ENCODE measurements at places on chromosomes 1 and 21.

DNA sequence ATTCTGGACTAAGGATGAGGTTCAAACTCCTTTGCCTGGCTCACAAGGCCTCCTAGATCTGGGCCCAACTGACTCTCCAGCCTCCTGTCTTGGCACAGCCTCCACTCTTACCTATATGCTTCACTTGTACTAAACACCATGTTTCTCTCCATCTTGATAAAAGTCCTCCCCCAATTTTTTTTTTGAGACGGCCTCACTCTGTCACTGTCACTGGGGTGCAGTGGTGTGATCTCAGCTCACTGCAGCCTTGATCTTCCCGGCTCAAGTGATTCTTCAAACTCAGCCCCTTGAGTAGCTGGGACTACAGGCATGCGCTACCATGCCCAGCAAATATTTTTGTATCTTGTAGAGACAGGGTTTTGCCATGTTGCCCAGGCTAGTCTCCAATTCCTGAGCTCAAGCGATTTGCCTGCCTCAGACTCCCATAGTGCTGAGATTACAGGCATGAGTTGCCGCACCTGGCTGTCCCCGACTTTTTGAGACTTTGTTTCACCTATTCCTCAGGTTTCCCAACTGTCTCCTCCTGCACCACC is 39.7 kb downstream of the CD34 start:
- DNase-seq: no peak

GRCh38 chr1:54335755-54336108 is 70.5 kb downstream of the SSBP3 start:
- no peak for DNase-seq

GRCh38 chr1:246160374-246160773 is 346.7 kb downstream of the SMYD3 start:
- DNase-seq: no peak

DNA sequence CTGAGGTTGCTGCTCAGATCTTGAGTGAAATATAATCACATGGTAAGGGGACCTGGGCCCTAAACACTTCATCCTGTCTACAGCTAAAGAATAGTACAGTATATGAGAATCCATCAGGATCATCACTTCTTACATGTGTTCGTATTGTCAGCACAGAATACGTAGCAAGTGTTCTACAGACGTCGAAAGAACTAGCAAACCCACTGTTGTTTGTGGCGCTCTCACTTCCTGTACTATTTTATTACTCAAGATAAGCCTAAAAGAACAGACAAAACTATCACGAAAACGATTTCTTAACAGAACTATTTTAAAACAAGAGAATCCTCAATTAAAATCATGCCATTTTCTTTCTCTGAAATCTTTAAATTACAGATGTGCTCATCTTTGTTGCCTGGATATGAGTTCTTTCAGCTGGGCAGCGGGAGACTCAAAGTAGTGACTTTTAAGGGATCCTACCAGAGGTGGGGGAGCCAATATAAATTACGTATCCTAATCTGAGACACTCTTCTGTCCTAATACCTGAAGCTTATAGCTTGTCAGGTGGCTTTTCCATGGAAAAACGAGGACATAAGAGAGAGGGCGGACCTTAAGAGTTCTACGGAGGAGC is 724 bp downstream of the ST7L start:
- DNase-seq: no peak

- no peak for DNase-seq
Measured at GRCh38 chr1:19447550-19447949, 37.8 kb downstream of the CAPZB start.

DNA sequence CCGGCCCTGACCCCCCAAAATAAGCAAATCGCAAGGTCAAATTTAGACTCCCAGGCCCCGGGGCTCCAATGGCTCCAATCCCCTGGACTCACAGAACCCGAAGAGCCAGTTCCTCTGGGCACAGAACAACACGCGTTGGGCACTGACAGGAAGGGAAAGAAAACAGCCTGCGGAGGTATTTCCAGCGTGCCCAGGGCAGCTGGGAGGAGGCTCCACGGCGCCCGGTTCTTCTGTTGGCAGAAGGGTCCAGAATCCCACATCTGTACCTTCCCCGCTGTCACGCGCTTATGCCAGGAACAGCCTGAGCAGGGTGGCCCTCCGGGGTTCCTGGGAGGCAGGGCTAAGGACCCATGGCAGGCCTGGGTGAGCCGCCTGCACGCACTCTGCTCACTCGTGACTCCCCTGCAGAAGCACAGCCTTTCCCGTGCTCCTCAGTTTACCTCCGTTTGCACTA is 85.5 kb downstream of the RIPK4 start:
- no peak for DNase-seq

- DNase-seq: no peak
Measured at GRCh38 chr1:118210051-118210722, 25.2 kb upstream of the SPAG17 start.

DNA sequence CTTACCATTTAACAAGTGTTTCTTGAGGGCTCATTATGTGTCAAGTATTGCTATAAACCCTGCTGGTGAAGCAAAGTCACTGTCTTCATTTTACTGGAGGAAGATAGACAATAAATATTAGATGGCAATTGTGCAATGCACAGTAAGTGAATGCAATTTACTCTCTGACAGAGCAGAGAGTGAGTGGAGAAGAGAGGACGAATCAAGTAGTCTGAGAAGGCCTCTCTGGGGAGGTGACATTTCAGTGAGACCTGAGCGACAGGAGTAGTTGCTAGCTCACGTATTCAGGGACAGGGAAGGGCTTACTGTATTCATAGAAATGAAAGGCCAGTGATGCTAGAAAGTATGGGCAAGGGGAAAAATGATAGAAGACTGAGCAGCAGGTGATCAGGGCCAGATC is 1.2 kb upstream of the NMNAT2 start:
- DNase-seq: no peak

GRCh38 chr1:190429932-190430331 is 47.7 kb downstream of the BRINP3 start:
- DNase-seq: no peak

- DNase-seq: no peak
Measured at GRCh38 chr1:59293206-59293605, 3.7 kb upstream of the FGGY start.

GRCh38 chr1:9877962-9878361 is 32.1 kb downstream of the CTNNBIP1 start:
- DNase-seq: no peak

- no peak for DNase-seq
Measured at GRCh38 chr1:212759683-212760082, 31.9 kb downstream of the NSL1 start.

- no peak for DNase-seq
Measured at GRCh38 chr1:196400478-196401451, 207.5 kb downstream of the KCNT2 start.

- no peak for DNase-seq
Measured at GRCh38 chr1:107643766-107644165, 321.2 kb downstream of the VAV3 start.

DNA sequence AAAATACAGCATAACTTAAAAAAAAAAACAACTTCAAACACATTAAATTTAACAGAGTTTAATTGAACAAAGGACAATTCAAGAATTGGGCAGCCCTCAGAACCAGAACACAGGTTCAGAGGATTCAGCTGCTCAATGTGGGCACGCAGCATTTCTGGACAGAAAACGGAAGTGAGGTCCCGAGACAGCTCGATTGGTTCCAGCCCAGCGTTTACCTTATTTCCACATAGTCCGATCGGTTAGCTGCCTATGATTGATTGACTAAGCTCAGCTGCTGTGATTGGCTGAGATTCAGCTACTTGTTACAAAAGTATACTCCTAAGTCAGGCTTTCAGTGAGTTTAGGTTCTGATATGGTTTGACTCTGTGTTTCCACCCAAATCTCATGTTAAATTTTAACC is 33.3 kb downstream of the ZP4 start:
- DNase-seq: no peak

GRCh38 chr1:184878002-184878401 is 96.3 kb downstream of the NIBAN1 start:
- DNase-seq: no peak

DNA sequence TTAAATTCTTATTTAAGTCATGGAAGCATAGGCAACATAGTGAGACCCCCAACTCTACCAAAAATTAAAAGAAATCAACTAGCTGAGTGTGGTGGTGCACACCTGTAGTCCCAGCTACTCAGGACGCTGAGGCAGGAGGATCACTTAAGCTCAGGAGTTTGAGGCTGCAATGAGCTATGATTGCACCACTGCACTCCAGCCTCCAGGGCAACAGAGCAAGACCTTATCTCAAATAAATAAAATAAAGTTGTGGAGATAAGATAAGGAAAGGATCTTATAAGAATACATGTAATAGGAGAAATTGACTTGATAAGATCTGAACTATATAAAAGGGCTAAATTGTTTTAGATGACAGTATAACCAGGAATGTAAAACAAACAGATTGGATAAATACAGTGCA is 2.3 kb upstream of the BATF3 start:
- no peak for DNase-seq

- no peak for DNase-seq
Measured at GRCh38 chr1:160210561-160210960, 5.4 kb downstream of the PEA15 start.

GRCh38 chr1:15704526-15705183 is 20.5 kb downstream of the PLEKHM2 start:
- no peak for DNase-seq

- DNase-seq: no peak
Measured at GRCh38 chr21:26506956-26507355, 66.1 kb downstream of the CYYR1 start.

DNA sequence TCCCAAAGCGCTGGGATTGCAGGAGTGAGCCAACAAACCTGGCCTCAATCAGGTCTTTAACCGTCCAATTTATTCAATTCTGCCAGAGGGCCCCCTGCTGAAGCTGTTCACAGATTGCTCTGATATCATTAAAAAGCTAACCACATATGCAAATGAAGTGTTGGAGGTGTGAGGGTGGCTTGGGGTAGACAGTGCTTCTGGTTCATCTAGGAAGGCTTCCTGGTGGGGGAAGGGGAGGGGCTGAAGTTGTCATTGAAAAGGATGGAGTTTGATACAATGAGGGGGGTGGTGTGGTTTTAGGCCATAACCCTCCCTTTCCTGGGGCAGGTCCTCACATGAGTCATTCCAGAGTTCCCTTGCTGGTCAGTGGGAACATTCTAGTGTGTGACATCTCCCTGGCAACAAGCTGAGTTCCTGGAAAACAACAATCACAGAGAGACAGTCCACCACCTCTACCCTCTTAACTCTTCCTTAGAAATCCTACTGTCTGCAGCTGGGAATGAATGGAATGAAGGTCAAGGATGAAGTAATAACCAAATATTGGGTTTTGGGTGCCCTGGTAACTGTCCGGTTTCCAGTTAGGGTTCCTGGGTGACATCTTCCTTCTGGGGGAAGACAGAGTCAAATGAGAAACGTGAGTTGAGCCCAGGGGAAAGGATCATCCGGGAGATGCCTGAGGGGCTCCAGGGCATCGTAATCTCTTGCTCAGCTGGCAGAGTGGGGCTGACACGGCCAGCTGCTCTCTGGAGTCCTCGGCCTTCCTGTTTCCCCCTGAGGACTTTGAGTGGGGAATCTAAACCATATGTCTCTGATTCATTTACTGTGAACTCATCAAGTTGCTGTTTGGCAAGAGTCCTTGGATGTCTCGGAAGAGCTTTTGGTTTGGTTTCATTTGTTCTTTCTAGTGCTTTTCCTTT is 32.2 kb downstream of the BATF3 start:
- no peak for DNase-seq

DNA sequence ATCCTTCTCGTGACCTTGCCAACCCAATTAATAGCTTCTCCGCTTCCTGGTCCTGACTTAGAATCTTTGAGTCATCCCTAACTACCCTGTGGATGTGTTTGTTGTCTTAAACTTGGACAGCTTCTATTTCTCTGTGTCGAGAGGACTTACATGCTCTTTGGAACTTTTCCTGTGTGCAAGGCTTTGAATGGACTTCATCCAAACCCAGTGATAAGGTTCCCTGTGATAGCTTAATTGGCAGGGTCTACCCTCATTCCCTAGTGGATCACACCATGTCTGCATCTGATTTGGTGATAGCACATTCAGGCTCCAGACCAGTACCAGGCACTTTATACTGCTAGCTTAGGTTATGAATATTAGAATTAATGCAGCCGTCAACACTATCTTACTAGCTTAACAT is 378.2 kb upstream of the KAZN start:
- DNase-seq: no peak

- DNase-seq: no peak
Measured at GRCh38 chr1:60274422-60275290, 201.1 kb upstream of the C1orf87 start.

DNA sequence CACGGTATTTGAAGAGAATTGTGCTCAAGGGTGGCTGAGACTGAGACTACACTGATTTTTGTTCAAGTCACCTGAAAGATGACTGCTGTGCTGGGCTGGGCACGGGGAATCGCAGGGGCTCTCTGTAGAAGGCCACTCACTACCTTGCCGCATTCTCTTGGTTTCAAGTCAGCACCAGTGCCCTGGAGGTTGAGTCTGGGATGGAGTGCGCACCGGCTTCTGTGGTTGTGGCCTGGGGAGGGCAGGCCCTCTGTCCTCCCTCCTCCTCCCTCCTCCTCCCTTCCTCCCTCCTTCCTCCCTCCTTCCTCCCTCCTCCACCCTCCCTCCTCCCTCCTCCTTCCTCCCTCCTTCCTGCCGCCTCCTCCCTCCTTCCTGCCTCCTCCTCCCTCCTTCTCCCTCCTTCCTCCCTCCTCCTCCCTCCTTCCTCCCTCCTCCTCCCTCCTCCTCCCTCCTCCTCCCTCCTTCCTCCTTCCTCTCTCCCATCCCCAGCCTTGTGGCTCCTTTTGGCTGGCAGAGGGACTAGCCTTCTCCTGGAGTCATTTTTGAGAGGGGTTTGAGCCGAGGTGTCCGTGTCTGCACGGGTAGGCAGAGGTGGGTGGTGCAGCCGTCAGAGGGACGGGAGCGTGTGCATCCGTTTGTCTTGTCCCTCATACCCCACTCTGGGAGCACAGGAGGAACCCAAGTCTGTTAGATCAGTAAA is 9.5 kb downstream of the RER1 start:
- DNase-seq: no peak

GRCh38 chr1:214838351-214838750 is 235.4 kb downstream of the CENPF start:
- DNase-seq: no peak

DNA sequence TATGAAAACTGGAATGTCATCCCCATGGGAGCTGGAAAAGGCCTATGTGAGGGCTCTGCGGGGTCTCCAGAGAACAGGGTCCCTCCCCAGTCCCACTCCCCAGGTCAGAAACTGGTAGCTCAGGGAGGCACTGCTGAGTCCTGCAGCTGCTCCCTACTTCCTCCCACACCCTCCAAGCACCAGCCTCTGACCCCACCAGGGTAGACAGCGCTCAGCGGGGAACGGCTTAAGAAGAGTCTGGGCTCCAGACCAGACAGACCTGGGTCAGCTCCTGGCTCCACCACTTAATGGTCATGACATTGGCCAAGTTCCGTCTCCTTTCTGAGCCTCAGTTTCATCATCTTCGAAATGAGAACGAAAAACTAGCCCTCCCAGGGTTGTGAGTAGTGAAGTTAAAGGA is 7.2 kb downstream of the LRP8 start:
- no peak for DNase-seq

DNA sequence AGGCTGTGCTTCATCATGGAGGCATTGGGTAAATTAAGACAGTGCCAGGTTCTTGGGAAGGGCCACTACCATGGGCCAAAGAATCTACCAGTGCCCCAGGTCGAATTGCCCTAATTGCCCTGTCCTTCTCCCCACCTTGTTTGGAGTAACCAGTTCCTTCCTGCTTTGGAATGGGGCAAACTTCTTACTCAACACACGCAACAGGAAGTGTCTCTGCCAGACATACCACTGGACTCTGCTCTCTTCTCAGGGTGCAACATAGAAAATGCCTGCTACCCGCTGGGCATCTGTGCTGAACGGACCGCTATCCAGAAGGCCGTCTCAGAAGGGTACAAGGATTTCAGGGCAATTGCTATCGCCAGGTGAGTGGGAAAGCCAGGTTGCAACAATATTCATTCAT is 15.8 kb downstream of the CDA start:
- DNase-seq: no peak

- DNase-seq: no peak
Measured at GRCh38 chr1:109975718-109976117, 8.8 kb upstream of the AHCYL1 start.

Data from stimulated activated CD4-positive, alpha-beta T cell treated with anti-CD3 and anti-CD28 coated beads, Interleukin-15, amount 100 ng/mL, for 1 hour (primary cell).